ENCODE measurements at places on chromosomes 7 and 10.

- DNase-seq: no peak
Measured at GRCh38 chr10:91210014-91210413, 10.4 kb upstream of the PCGF5 start.

- DNase-seq: peak; percentile 58
Measured at GRCh38 chr10:60141896-60142559, 235.7 kb upstream of the CCDC6 start.

DNA sequence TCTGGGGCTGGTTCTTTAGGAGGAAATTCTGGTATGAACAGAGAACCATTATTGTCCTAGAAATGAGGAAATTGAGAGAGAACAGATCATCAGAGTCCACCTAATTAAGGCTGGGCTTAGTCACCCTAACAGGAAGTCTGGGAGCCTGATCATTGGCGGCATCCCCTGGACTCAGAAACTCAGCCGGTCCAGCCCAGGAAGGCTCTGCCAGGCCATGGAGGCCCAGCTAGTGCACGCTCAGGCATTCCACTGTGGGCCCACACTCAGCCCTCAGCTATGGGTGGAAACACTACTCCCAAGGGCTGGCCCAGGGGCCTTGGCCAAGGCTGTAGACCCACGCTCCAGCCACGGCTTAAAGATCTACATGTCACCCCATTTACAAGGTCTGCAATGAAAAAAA, 109.2 kb downstream of the PTPN20 start:
- no peak for DNase-seq

DNA sequence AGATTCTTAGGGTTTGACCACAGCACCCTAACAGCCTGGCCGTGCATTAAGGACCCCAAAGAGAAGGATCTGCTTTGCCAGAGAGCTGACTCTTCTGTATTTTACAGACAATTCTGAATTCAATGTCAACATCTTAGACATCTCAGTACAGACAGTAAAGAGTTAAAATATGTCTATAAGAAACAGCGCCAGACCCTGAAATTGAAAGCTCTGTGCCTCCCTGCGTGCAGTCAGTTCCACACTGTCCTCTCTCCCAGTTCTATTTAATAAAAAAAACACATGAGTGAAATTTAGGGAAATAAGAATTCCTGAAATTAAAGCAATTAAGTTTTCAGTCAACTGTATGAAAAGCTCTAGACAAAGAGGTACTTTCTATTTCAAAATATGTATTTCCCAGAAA, 45.1 kb downstream of the MET start:
- DNase-seq: no peak

DNA sequence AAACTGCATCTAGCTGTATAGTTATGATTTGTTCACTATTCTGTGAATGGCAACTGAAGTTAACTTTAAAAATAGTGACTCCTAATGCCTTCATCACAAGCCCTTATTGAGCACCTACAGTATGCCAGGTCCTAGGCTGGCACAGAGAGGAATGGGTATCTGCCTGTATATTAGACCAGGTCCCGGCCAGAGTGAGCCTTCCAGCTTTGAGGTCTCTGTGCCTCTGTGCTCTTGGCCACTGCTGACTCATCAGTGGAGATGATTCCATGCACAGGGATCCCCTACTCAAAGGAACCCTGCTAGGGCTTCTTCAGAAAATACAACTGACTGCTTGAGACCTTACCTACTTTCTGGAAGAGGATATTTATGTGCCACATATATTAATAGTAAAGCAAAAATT, 118.4 kb downstream of the GFRA1 start:
- DNase-seq: no peak

- no peak for DNase-seq
Measured at GRCh38 chr7:92058040-92058439, 76.2 kb downstream of the CYP51A1 start.

DNA sequence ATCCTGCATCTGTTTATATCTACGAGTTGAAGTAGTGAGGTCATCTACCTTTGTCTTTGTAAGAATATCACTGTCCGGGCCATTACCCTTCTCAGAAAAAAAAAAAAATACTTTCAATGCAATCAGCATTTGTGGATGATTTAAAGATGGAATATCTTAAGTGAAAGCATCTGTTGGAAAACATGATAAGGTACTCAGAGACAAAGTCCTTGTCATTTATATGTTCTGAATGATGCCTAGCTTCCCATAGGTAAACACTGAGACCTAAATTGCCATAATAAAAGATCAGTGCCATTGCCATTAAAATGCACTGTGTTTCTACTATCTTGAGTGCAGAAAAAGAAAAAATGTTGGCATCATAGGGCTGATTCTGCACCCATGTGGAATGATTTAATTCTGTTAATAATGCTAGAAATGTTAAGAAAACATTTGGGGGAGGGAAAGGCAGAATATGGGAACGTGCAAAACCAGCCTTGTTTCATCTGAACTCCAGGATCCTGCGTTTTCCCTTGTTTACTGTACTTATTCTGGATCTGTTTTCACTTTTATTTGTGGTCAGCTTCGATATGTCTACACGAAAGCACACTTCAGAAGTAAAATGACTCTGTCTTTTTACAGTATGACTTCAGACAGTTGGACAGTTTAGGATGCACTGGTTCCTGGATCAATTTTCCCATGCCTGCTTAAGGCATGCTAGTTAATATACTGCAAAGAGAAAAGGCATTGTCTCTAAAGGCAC, 669.8 kb downstream of the SUGCT start:
- no peak for DNase-seq

DNA sequence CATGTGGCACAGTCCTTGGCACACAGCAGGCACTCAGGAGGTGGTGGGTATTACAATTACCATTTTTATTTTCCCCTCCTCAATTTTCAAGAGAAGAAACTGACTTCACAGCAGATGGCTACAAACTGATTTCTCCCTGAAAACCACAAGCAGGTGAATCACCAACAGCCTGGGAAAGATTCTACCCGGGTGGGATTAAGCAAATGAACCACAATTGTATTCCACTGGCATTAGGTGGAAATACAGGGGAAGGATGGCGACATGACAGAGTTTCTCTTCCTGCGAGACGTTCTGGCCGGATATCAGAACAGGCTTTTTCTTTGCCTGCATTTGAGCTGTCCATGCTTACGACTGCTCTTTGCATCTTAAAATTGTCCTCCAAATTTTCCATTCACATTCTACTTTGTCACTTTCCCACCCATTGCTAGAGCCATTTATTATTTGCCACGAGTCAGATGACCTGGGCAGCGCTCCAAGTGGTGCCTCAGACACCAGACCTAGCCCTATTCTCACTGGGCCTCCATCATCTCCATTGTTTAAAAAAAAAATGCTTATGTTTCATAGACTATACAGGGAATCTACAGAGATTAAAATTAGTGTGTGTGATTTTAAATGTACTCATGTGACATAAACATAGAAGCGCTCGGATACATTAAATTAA, 4.6 kb downstream of the DENND11 start:
- no peak for DNase-seq

DNA sequence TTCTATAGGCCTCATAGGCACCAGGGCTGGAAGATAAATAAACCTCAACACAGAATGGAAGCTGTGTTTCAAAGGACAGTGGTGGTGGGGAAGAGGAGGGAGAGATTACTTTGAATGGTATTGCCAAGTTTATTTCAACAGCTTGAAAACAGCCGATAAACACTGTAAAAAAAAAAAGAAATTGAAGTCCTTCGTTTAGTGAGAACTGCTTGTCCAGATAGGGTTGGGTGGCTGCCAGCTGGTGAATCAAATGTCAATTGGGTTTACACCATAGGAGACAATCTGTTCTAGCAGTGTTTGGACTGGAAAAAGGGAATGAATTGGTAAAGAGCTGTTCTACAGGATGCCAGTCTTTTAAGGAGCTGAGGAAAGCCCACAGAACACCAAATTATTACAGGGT, 254.8 kb downstream of the PHF14 start:
- DNase-seq: no peak

- no peak for DNase-seq
Measured at GRCh38 chr10:1608851-1609647, 128.3 kb downstream of the ADARB2 start.

GRCh38 chr10:110029450-110029849, 21.7 kb downstream of the ADD3 start:
- peak; percentile 36 for DNase-seq

GRCh38 chr10:113454341-113455061, 98.4 kb upstream of the HABP2 start:
- peak; percentile 74 for DNase-seq

DNA sequence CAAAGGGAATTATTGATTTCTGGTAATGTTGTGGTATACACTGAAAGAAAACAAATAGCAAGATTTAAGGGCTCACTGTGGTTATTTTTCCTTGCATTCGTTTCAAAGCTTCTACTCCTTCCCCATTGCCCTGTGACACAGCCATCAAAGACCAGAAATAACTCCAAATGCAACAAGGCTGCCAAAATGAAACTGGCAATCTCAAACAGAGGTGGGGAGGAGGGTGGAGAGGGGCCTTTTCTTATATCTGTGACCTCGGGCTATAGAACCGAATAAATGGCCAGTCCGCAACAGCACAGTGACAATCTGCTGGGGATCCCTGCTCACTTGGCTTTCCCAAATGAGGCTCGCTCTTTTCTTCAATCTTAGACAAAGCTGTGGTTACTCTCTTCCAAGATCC, 17.4 kb upstream of the SPOCK2 start:
- DNase-seq: no peak

- no peak for DNase-seq
Measured at GRCh38 chr10:121639416-121639815, 41.2 kb upstream of the FGFR2 start.

- no peak for DNase-seq
Measured at GRCh38 chr10:132398566-132398991, 1.6 kb downstream of the PWWP2B start.

- peak; percentile 78 for DNase-seq
Measured at GRCh38 chr10:77004917-77005564, 632.6 kb downstream of the KCNMA1 start.

GRCh38 chr7:118252087-118252486, 27.6 kb downstream of the ANKRD7 start:
- no peak for DNase-seq

DNA sequence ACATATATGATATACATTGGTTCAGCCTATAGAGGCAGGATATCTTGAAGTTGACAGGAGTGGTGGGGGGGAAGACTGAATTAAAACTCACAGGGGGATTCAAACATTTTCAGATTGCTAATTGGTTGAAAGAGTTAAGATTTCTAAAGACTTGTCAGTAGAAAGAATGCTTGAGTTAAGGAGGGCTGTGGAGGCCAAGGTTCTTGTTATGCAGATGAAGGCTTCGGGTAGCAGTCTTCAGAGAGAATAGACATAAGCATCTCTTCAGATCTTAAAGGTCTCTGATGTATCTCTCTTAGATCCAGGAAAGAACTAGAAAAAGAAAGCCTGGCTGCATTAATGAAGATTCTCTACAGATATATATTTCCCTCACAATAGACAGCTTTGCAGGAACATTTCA, 209.8 kb upstream of the SEMA3D start:
- DNase-seq: no peak

DNA sequence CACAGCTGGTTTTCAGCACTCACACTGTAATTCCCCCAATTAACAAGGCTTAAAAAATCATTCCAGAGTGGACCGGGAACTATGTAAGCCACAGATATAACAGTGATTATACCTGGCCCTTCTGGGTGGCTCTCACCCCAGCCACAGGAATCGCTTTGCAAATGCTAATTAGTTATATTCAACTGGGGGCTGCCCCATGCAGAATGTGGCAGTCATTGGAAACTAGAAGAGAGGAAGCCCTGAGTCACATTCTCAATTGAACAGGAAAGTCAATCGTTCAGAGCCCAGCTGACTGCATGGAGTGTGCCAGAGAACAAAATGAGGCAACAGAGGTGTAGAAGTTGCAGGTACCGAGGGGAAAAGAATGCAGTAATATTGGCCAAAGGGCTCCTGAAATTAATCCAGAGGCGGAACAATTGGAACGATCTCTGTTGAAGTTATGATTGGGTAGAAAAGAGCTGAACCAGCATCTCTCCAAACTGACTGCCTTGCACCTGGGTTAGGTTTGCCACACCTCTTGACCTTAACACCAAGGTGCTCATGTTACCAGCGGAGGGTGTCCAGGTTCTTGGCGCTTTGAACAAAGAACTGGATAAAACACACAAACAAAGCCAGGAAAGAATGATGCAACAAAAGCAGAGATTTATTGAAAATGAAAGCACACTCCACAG, 909.7 kb upstream of the AUTS2 start:
- DNase-seq: no peak

DNA sequence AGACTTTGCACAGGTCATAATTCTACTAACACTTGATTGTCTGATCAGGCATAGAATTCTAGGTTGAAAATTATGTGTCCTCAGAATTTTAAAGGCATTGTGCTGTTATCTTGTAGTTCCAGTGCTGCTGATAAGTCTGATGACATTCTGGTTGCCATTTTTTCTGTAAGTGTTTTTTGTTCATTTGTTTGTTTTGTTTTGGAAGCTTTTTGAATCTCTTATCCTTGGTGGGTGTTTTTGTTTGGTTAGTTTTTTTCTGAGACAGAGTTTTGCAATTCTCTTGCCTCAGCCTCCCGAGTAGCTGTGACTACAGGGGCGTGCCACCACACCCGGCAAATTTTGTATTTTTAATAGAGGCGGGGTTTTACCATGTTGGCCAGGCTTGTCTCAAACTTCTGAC, 178.9 kb downstream of the CCDC71L start:
- no peak for DNase-seq

DNA sequence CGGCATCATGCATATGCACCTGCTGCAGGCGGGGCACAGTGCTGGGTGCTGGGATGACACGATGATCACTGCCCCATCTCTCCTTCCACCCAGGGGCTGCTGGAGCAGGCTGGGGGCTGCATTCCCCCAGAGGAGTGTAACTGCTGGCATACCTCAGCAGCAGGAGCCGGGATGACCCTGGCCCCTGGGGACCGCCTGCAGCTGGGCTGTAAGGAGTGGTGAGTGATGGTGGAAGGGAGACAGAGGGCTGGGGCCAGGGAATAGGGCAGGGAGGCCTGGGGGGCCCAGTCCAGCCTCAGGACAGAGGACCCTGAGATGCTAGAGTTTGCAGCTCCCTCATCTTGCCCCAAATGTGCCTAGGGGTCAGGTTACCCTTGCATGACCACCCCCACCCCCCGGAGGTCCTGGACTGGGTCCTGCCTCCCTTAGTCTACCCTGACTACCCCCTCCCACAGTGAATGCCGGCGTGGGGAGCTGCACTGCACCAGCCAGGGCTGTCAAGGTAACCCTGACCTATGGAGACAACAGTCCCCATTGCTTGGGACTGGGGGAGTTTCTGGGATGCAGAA, 14.5 kb upstream of the ZNF862 start:
- no peak for DNase-seq

GRCh38 chr7:116739307-116739706, 67.3 kb downstream of the MET start:
- no peak for DNase-seq

DNA sequence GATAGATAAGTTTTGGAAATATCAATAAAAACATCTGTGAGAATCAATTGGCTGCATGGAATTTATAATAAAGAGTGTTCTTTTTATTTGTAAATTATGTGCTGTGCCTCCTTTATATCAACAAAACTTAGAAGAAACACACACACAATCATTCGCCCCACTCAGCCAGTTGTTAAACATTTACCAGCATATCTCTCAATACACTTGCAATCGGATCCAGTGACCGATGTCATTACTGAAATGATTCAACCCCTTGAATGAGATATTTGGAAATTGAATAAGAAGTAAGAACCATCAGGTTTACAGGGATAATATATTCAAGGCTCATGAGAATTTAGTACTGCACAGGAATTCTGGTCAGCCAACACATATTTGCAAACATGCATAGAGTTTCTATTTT, 35.6 kb downstream of the TAF3 start:
- no peak for DNase-seq

- no peak for DNase-seq
Measured at GRCh38 chr7:152709287-152710152, 33.6 kb upstream of the XRCC2 start.

GRCh38 chr10:28991333-28992270, 297.3 kb upstream of the LYZL1 start:
- DNase-seq: no peak
